ENCODE measurements at places on chromosomes 5 and 9.

GRCh38 chr5:82100303-82101077 lies 128.7 kb downstream of the ATG10 start:
- no peak for DNase-seq

- DNase-seq = no peak
Measured at GRCh38 chr5:10111571-10111970, 138.1 kb downstream of the ATPSCKMT start.

GRCh38 chr5:104431981-104432380 lies 869.4 kb upstream of the NUDT12 start:
- no peak for DNase-seq

- no peak for DNase-seq
Measured at GRCh38 chr5:154782812-154783592, 27.8 kb downstream of the LARP1 start.

DNA sequence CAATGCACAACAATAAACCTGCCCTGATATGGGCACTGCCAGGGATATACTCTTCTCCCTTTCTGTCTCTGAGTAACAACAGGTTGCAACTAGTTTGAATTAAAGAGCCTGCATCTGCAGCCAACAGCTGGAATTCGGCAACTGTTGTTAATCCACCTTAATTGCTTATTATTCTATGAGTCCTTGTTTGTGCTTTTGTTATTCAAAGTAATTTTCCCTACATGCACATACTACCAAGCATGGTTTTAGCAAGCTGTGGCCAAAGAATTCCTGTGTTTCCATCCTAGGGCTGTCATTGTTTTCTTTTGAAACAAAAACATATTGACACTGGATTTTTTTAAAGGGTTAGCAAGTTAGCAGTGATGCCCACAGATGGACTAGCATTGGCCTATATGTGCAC lies 171.5 kb downstream of the EFNA5 start:
- DNase-seq = no peak

DNA sequence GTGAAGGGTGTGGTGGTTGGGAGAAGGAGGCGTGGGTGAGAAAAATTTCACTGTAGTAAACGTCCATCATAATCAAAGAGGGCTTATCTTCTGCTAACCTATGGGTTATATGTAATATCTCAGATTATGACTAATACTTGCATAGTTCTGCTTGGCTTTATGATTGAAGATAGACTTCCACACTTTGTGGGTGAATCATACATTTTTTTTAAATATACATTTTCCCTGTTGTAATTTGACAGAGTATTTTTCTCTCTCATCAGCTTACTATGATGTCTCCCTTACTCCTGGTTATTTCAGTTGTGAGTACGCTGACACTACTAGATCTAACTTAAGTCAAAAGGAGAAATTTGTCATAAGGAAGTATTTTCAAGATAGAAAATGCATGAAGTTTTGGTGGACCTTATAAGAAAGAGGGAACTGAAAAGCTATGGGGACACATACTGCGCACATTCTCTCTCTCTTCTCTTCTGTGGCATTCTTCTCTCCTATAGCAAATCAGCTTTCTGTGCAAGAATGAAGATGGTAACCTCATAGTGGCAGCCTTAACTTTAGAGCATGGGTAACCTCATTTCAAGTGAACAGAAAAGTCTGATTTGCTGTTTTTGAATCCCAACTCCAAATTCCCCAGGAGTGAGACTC lies 4.9 kb upstream of the JAK2 start:
- no peak for DNase-seq

DNA sequence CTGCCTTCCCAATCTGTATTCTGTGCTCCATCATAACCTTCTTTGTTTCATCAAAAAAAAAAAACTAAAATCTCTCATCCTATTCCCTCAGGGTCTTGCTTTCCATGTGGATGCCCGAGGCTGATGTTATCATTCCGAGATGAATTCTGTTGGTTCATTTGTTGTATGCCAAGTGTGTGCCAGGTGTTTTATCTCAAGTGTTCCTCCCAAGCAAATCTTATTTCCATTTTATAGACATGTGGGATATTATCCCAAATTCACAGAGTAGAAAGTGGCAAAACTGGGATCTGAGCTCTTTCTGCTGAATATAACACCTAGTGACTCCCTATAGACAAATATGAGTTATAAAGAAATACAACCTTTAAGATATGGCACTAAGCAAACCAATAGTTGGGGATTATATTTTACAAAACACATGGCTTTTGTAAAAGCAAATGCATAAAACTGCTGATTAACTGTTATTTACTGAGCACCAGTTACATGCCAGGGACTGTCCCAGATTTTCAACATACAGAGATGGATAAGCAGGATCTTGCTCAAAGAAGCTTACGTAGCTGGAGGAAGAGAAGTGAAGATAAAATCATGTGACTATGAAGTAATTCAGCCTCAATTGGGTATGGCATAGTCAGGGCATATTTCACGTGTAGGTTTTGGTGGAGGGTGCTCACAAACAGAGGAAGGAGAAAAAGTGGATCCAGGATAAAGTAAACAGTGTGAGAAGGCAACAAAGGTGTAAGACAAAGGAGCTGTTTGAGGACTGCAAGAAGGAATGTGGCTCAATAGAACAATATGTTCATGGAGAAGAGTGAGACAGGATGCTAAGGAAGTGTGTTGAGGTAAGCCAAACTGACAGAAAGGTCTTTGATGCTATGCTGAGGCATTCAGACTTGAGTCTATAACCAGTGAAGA lies 143.3 kb upstream of the ADAMTSL1 start:
- DNase-seq = no peak

DNA sequence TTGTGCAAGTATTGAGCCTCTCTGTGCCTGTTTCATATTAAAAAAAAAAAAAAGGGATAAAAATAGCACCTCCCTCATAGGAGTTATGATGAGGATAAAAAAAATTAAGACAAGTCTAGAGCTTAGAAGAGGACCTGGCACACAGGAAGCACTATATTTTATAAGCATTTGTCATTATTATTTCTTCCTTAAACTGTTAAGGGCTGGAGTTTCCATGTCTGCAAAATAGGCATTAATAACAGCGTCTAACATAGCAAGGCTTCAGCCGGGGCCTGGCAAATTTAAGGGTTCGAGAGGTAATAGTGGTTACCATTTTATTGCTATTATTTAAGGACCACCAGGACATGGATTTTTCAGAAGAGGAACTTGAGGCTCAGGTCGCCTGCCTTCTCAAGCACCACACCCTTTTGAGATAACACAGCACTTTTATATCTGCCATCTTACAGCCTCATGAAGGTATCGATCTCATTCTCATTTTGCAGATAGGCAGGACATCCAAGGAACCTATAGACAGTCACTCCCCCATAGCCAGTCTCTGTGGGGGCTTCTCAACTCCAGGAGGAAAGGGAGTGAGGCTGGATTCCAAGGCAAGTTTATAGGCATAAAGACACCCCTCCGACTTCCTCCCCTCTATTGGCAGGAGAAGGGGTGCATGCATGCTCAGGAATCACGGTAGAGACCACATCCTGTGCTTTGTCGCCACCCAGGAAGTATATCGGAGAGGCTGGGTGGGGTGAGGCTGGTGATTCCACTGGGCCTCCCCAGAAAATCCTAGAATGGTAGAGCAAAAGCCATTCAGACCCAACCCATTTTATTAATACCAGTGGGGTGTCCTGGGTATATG lies 2.4 kb downstream of the ANXA6 start:
- no peak for DNase-seq

DNA sequence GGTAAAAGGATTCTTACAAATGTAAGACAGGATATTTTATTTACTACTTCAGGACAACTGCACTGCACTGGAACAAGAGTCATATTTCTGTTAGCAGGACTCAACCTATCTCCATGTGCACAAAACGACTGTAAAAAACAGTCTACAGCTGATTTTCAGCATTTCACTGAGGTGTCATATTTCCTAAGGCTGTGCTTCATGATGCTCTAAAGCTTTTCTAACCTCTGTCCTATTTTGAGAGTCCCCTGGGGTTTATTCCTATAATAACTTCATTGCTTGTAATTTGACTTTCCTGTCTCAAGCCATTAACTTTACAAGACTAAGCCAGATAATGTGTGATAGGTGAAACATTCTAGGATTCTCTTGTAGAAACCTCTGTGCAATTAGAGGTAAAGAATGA lies 472.3 kb downstream of the HINT1 start:
- no peak for DNase-seq

GRCh38 chr5:127846884-127847283 lies 143.7 kb downstream of the CCDC192 start:
- no peak for DNase-seq

GRCh38 chr9:116298878-116299391 lies 145.3 kb downstream of the PAPPA start:
- no peak for DNase-seq

DNA sequence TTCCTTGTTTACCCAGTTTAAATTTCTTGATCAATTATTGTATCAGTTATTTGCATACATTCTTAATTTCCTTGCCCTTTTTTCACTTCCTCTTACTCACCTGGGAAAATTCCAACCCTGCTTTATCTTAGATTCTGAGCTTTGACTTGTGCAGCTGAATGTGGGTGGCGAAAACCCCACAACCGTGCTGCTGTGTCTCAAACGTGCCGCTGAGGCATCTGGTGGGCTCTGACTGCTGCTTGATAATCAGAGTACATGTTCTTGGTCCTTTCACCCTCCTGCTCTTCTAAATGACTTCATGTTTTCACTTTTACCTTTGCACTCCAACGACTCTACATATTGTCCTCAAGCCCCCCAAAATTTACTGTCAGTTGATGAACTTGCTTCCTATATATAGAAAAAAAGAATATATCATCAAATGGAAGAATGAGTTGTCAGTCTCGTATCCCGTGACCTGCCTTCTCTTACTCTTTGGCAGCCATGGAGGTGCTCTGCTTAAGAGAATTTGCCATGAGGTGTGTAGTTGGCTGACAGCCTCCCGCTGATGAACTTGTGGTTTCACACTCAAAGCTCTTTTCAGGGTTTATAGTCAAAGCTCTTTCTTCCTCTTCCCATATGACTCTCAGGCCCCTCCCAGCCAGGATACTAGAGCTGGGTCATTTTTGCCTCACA lies 14.0 kb upstream of the JAK2 start:
- peak; percentile 54 for DNase-seq

- no peak for DNase-seq
Measured at GRCh38 chr9:35397216-35397698, 92.7 kb upstream of the RUSC2 start.

DNA sequence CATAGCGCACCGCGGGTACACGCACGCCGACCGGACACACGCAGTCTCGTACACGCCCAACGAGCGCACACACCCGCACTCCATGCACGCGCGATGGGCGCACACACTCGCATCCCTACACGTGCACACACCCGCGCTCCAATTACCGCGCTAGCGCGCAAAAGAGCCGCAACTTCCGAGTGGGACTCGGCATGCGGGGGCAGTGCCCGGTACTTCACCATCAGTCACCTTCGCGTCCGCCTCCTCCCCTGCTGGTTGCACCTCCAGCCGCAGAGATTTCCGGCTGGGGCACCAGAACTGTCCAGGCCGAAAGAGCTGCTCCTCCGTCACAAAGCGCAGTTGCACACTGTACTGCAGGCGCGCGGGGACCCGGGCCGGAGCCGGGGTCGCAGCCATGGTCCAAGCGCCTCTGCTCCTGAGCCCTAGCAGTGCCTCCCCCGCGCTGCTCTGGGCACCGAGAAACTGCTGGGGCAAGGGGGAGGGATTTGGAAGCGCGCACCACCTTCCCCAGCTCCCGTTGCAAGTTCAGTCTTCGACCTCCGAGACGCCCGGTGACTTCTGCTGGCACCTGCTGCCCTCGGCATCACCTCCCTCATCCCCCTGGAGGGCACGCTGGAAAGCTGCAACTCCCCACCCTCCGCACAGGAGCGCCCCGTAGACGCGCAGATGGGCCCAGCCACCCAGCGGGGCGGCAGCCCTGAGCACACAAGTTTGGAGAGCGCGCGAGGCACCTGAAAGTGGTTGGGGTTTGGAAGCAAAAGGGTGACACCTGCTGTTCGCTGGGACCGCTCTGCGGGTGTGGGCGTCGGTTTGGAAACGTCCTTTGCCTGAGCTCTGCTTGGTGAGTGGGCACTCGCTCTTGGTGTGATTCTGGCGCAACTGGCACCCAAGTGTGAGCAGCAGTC lies 337.4 kb upstream of the PUM3 start:
- peak; percentile 7 for DNase-seq

GRCh38 chr5:169527066-169527465 lies 56.5 kb upstream of the SPDL1 start:
- DNase-seq = no peak

DNA sequence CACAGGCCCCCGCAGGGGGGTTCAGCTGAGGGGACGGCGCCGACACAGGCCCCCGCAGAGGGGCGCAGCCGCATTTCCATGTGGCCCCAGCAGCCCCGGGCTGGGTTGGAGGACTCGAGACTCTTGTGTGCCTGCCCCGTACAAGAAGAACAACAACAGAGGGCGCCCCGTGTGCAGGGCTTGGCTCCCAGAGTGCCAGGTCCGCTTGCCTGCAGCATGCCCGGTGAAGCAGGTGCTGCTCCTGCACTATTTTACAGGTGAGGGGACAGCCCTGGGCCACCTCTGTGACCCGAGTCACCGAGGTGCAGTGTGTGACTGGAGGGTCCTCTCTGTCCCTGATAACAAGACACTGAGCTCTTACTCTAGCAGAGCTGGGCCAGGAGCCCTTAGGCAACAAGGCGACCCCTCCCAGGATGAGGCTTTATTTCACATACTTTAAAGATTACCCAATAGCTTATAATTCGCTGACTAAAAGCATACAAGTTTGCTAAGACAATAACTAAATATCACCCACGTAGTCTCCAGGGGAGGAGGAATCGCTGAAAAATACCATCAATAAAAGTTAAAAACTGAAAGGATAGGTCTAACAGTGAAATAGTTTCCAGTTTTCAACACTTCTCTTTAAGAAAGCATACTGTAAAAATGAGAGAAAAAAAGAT lies 41.7 kb upstream of the SLC9A3 start:
- no peak for DNase-seq

- DNase-seq = no peak
Measured at GRCh38 chr5:25688156-25688555, 1043.4 kb upstream of the CDH10 start.

DNA sequence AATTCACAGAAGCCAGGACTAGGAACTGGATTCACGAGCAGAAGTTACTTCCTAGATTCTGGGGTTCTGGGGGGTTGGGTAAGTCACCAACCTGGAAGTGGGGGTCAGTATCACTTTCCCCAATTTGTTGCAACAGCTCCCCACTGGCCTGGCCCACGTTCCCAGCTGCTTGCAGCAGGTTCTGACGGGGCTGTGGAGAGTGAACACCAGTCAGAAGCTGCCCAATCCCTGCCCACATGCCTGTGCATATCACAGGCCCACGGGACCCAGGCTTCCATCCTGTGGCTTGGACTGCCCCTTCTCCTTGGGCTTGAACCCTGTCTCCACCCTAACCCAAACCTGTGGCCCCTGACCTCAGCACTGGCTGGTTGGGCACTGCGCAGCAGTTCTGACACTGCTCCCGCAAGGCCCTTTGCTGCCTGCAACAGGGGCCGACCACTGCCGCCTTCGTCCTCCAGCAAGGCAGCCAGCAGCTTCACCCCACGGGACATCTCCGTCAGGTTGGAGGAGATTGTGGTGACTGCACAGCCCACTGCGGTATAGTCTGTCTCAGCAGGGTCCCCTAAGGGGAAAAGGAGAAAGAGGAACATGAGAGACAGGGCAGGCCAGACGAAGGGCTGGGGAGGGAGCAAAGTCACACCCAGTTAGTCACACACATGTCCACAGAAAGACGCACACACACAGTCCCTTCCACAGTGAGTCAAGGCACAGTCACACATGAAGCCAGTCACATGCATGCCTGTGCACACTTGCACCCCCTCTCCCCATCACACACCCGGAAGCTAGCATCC lies 13.1 kb downstream of the TLN1 start:
- no peak for DNase-seq

- DNase-seq = no peak
Measured at GRCh38 chr5:144374637-144375036, 204.0 kb downstream of the KCTD16 start.

- no peak for DNase-seq
Measured at GRCh38 chr5:122615146-122615545, 159.7 kb upstream of the SNX2 start.

Data from activated CD4-positive, alpha-beta T cell treated with anti-CD3 and anti-CD28 coated beads for 24 hours (primary cell).